ENCODE measurements at places on chromosomes 2 and 18.

- no peak for DNase-seq
Measured at GRCh38 chr2:133061874-133062593, 392.0 kb upstream of the LYPD1 start.

DNA sequence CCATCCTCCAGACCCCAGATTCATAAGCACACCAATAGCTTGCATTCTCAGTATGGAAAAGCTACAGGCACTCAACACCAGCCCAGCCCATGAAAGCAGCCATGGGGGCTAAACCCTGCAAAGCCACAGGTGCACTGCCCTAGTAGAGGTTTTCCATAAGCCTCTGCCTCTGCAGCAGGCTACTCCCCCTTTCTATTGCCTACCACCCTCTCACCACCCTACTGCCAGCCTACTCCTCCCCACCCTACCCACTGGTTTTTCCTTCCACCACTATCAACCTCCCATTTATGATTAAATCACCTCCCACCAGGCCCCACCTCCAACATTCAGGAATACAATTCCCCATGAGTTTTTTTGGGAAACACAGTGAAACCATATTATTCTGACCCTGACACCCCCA lies 96.4 kb upstream of the TEKT4 start:
- peak; percentile 42 for DNase-seq

DNA sequence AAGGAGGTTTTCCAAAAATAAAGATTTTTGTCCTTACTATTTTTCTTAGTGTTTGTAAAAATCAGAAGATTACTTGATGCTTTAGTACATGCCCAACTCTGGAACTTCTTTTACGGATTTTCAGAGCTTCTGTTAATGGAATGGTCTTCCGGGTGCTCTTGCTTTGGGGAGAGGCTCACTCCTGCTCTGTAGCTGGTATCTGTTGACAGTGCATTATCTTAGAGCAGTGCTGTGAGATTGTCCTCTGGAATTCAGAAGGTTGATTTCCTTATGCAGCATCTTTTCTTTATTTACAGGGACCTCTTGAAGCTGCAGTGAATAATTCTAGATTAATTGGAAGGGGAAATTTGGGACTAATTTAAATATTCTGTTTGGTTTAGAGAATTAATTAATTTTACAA lies 4.6 kb downstream of the MAPRE2 start:
- DNase-seq: no peak

GRCh38 chr2:68362749-68363148 lies 2.3 kb upstream of the PLEK start:
- DNase-seq: no peak

DNA sequence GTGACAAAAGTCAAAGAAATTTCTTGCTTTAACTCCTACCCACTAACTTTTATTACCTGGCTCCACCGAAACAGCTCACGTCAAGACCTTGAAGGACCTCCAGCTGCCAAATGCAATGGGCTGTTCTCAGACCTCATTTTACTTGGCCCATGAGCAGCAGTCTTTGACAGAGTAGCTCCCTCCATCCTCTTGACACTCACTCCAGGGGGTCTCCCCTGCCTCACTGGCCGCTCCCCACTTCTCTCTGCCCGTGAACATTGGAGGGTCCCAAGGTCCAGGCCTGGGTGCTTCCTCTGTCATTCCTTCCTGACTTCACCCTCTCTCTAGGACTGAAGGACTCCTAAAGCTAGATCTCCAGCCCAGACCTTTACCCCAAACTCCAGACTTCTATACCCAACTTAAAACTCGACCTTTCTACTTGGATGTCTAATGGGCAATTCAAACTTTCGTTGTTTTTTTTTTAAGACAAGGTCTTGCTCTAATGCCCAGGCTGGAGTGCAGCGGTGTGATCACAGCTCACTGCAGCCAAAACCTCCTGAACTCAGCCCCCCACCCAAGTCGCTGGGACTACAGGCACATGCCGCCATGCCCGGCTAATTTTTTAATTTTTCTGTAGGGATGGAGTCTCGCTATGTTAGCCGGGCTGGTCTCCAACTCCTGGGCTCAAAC lies 92.9 kb upstream of the ST3GAL5 start:
- peak; percentile 65 for DNase-seq
